Esophagus squamous epithelium (tissue), 5 donors: ENCODE measurements at places on chromosomes 12 and 14.

- DNase-seq, result no peak
Measured at GRCh38 chr12:47698055-47698454, 7.8 kb downstream of the RPAP3 start.

DNA sequence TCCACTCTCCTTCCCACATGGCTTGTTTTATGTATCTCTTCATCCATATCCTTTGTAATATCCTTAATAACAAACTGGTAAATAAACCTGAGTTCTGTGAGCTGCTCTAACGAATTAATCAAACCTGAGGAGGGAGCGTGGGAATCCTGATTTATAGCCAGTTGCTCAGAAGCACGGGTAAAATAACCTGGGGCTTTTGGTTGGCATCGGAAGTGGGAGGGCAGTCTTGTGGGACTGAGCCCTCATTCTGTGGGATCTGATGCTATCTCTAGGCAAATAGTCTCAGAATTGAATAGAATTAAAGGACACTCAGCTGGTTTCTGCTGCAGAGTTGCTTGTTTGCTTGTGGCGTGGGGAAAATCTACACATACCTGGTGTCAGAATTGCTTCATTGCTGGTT is 17.5 kb upstream of the LDHB start:
- DNase-seq, result no peak

GRCh38 chr12:75837700-75838099 is 193.9 kb downstream of the PHLDA1 start:
- DNase-seq, result no peak

DNA sequence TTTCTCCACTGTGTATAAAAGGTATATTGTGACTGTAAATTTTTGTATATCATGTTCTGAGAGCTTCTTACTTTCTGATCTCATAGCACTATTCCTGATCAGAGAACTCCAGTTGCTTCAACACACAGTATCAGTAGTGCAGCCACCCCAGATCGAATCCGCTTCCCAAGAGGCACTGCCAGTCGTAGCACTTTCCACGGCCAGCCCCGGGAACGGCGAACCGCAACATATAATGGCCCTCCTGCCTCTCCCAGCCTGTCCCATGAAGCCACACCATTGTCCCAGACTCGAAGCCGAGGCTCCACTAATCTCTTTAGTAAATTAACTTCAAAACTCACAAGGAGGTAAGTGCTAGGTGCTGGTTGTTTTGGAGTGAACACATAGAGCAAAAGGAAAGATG is 30.9 kb downstream of the CKB start:
- no peak for DNase-seq
